Stimulated activated CD4-positive, alpha-beta T cell treated with anti-CD3 and anti-CD28 coated beads, Interleukin-1b, Interleukin-23, amount 100 ng/mL, for 24 hours (primary cell): ENCODE measurements at places on chromosomes 16 and 17.

GRCh38 chr16:4025428-4025827 is 90.8 kb downstream of the ADCY9 start:
- DNase-seq, result no peak

DNA sequence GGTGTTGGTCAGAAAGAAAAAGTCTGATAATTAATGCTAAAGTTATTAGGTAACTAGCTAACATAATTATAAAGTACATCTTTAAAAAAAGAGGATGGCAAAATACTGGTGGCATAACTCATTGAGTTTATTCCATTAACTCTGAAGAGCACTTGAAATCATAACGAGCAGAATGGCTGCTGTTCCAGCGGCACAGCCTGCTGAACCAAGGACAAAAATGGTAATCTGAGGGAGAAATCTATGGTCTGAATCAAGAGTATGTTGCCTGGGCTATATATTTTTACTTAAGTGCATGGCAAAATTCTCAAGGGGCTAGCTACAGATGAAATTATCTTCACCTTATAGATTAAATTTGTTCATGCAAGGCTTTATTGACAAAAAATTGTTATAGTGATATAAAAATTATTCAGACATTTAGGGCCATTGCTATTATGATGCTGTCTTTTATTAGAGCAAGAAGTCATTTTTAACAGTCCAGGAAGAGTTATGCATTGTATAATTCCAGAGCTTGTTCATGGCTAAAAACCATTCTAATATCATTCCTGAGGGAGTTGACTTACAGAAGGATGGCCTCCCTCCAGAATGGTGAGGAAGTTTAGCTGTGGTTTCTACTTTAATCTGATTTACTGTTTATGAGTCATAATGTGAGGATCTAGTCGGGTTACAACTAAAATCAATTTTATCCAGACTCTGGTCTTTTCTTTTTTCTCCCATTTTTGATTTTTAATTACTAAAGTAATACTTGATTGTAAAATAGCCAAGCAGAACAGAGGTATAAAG is 41.4 kb upstream of the ANKFN1 start:
- no peak for DNase-seq

DNA sequence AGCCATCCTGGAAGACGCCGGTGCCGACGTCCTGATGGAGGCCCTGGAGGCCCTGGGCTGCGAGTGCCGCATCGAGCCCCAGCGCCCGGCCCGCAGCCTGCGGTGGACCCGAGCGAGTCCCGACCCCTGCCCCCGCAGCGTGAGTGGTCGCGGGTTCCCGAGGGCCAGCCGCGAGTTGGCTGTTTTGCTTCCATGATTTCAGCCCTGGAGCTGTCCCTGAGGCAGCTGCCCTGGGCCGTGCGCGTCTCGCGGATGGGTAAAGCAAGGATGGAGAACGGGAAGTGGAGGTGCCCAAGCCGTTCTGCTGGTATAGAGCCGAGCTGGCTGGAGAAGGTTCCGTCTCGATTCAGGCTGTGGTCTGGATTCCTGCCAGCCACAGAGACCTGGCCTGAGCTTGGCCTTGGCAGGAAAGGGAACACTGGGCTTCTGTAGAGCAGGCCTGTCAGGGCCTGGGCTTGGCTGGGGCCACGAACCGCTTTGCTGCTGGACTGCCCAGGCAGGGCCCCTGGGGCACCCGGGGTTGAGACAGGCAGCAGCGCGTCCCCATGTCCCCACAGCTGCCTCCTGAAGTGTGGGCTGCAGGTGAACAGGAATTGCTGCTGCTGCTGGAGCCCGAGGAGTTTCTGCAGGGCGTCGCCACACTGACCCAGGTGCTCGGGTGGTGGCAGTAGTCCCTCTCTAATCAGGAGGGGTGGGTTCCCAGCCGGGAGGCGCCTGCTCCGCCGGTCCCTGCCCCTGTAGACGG is 941 bp upstream of the MRPS34 start:
- no peak for DNase-seq

GRCh38 chr16:46828943-46829342 is 2.0 kb downstream of the C16orf87 start:
- no peak for DNase-seq

- DNase-seq, result no peak
Observed at GRCh38 chr16:89071686-89072547, 21.7 kb upstream of the ACSF3 start.

- DNase-seq, result no peak
Observed at GRCh38 chr16:27739606-27740357, 189.8 kb downstream of the KATNIP start.

GRCh38 chr17:74524653-74525464 is 6.4 kb downstream of the CD300LB start:
- no peak for DNase-seq

DNA sequence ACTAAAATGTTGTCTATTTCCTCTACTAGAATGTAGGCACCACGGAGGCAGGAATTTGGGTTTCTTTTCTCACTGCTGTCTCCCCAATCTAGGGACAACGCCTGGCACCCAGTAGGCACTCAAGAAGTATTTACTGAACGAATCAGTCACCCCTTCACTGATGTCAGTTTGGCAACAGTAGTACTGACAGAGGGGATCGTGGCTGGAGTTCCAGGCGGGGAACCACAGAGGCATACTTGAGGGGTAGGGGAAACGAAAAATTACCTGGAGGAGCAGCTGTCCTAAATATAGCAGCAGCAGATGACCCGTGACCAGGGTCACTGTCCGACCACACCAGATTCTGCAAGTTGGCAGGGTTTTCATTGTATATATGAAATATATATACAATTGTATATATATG is 33.3 kb downstream of the TRIM25 start:
- DNase-seq, result no peak

- DNase-seq, result no peak
Observed at GRCh38 chr16:89060207-89060794, 33.4 kb upstream of the ACSF3 start.

- DNase-seq, result no peak
Observed at GRCh38 chr17:4536742-4537411, 18.3 kb downstream of the MYBBP1A start.

GRCh38 chr16:75043175-75043895 is 44.5 kb downstream of the ZNRF1 start:
- DNase-seq, result no peak

DNA sequence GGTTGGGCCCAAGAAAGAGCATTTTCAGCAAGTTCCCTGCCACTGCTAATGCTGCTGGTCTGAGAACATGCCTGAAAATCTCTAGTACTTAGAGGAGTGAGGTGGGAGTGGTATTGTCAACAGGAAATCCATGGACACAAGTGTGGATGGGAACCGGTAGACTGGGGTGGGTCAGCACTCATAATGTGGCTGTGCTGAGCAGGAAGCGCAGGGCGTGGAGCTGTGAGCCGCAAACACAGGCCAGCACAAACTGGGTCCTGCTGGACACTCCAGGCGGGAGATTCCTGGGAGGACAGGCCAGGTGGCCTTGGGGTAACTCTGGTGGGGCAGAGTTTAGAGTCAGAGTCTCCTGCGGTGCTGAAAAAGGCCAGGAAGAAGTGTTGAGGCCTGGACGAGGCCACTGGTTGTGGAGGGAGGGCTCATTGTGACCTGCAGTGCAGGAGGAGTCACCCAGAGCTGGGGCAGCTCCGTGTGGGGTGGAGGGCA is 62.6 kb downstream of the BANP start:
- DNase-seq, result no peak

GRCh38 chr17:27631411-27631760 is 398 bp downstream of the LGALS9 start:
- no peak for DNase-seq

GRCh38 chr17:67833946-67834631 is 8.8 kb downstream of the BPTF start:
- no peak for DNase-seq

DNA sequence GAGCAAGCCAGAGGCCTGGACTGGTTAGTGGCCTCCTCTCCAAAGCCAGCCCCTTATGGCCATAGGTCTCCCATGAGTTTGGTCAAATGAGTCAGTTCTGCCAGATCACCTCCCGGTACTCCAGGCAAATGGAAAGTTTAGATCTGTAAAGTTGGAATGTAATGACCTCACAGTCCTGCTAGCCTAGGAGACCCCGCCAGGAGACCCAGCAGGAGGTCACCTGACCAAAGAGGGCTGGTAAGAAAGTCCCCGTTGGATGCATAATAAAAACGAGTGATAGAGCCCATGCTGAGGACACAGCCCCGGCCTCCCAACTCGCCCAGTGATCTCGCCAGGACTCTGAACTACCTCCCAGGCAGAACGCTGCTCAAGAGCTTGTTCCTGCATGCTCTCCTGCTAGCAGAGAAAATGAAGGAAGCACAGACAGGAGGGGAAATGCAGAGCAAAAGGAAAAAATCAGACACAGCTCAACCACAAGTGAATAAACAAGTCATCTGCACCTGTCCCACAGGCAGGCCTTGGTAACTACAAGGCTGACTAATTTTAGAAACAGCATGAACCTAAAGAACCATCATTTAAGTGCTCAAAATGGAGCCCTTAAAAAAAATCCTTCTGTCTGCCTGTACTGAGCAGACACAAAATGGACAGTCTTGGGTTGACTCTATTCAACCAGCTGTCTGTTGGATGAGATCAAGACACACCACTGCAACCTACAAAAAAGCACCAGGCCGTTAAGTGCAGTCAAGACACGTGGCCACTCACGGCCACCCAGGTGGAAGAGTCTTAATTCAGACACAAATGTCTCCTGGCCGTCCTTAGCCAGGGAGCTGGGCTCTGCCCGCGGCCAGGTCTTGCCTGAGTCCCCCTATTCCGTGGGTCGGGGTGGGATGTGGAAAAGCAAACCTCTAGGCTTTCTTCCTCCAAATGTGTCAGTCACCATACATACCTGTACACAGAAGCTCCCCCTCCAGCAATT is 9.2 kb downstream of the CDIP1 start:
- no peak for DNase-seq

- DNase-seq, result no peak
Observed at GRCh38 chr17:49715717-49716279, 8.0 kb upstream of the SLC35B1 start.

DNA sequence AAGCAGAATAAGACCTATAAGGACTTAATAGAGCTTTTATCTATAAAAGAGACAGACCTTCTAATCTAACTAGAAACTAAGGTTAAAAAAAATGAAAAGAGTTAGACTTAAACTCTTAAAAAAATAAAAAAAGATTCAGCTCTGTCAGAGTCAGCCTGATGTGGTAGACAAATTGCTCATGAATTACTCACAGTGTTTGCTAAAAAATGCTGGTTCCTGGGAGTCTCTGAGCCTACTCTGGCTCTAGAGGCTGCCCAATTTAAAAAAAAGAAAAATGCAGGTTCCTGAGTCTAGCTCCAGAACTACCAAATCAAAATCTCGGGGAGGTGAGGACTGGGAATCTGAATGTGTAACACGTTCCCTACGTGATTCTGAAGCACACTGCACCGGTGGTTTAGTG is 18.1 kb downstream of the SOST start:
- no peak for DNase-seq

DNA sequence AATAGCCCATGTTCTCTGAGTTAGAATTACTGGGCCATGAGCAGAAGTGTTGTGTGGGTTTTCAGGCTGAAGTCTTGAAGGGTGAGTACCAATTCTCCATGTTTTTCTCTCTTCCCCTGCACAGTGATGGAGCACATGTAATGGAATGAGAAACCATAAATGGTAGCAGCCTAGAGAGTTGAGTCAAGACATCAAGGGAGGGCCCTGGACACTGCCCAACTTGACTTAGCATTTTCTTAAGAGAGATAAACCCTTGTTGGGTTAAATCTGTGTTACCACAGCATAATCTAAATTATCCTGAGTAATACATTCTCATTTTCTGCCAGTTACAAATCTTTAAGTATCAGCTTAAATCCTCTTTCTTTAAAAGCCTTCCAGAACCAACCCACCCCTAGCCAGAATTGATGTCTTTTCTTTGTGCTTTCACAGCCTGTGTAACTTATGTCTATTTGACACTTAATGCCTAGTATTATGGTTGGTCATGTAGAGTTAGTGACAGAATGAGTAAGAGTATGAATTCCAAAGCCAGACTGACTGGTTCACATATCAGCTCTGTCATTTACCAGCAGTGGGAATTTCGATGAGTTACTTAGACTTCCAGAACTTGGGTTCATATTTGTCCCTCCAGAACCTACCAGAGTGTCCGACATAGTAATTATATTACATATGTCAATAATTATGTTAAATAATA is 27.0 kb upstream of the RGS9 start:
- no peak for DNase-seq

- DNase-seq, result no peak
Observed at GRCh38 chr17:45851464-45851863, 6.8 kb downstream of the SPPL2C start.

DNA sequence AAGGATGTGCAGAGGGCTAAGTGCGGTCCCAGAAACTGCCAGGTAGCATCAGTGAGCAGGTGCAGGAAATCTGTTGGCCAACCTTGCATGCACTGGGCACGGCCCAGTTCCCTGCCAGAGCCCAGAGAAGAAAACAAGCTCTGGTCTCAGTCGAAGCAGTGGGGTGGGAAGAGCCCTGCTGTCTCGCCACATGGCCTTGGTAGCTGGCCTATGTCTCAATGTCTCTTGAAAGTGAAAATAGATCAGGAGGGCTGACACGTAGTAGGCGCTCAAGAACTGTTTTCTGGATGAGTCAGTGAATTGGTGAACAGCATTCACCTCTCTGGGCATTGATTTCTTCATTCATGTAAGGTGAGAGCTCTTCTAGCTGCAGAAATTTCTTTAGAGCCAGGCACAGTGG is 90.4 kb downstream of the MARF1 start:
- no peak for DNase-seq

GRCh38 chr16:88974916-88975215 is 2.1 kb downstream of the CBFA2T3 start:
- DNase-seq, result no peak

DNA sequence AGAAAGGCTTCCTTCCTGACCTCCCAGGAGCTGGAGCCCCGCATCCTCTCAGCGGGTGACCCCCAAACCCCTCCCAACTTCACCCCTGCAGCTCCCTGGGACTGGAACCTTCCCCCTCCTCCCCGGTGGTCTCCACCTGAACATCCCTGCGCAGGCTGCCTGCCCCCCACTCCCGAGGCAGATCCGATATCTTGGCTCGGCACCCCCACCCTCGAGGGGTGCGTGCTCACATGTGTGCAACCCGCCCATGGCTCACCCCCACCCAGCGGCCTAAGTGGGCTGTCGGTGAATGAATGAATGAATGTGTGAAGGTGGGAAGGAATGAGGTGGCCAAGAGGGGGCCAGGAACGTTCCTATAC is 39.7 kb downstream of the SLC7A5 start:
- no peak for DNase-seq

- DNase-seq, result no peak
Observed at GRCh38 chr16:16076423-16076813, 127.0 kb downstream of the ABCC1 start.
